ENCODE measurements at places on chromosomes 16 and 17. TPM values are rescaled to one million over a fixed set of nuclear protein-coding genes. Genes with fewer than 3 reads are reported as not detected.

Gene C17orf113
- 0.94 TPM for total RNA-seq

Gene KRTAP2-1
- not detected for total RNA-seq

Gene MMP2
- 136 TPM for total RNA-seq

Gene ZNF821
- 8.9 TPM for total RNA-seq

Gene SLC7A5
- total RNA-seq, result 12.8 TPM

Gene RPUSD1
- 11.4 TPM for total RNA-seq

Gene GDPD3
- total RNA-seq, result 1.7 TPM

Gene SKA2
- 44.4 TPM for total RNA-seq

Gene NAGLU
- 22.1 TPM for total RNA-seq

Gene CHST4
- not detected for total RNA-seq

Gene EMC6
- total RNA-seq, result 19.1 TPM

Gene ASIC2
- total RNA-seq, result not detected

Gene GNAO1
- total RNA-seq, result 54.8 TPM

Gene TSNAXIP1
- not detected for total RNA-seq

Gene WNT9B
- 22.1 TPM for total RNA-seq

Gene DNAAF1
- not detected for total RNA-seq

Gene PITPNM3
- 1.2 TPM for total RNA-seq

Gene HS3ST6
- total RNA-seq, result not detected

Gene MAF
- 5.4 TPM for total RNA-seq

Gene NPIPA5
- total RNA-seq, result 3.8 TPM

Gene CAPNS2
- total RNA-seq, result 0.35 TPM

Measured in right atrium auricular region (tissue), 2 donors.